ENCODE measurements at places on chromosomes 7 and 10.
A peak's percentile ranks its signal among the peaks of the same experiment; 100 is the strongest.

DNA sequence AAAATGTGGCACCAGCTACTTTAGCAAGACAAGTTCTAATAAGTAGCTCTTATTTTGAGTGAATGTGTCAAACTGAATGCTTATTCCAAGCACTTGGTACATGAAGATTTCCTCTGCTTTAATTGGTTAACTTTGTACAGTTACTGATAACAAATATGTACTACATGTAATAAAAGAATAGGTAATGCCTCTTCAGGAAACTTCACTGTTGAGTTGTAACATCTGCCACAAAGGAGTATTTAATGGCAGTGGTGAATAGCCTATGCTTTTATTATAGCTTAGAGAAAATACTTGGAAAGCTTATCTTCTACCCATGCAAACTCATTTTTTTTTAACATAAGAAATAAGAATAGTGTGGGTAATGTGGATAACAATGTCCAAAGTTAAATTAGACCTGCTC lies 82.6 kb downstream of the CYP51A1 start:
- no peak for DNase-seq

- no peak for DNase-seq
Observed at GRCh38 chr7:99035723-99036545, 108.0 kb downstream of the SMURF1 start.

DNA sequence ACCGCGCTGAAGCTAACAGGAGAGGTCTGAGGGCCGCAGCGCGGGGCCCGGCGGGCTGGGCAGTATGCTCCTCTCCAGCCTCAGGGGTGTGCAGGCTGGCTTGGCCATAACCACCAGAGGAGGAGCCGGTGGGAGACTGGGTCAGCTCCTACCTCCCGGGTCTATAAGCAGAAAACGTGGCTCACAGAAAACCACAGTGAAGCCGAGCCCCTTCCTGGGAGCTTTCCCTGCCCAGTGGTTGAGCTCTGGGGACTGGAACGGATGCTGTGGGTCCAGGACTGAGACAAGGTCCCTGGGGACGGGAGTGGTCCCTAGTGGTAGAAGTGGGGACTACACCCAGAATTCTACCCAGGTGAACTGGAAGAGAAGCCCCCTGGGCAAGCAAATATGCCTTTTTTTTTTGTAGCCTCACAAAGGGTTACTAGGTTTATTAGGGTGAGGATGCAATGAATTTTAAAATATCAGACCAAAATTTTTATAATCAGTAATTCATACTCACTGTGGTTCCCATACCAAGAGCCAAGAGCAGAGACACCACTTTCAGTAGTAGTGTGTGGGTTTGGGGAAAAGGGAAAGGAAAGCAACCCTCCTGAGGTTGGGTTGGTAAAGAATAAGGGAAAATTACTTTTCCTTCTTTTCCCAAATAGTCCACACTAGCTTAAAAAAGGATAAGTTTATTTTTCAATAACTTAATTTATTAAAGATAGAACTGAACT lies 67.9 kb upstream of the PRKCQ start:
- DNase-seq: peak; percentile 14

DNA sequence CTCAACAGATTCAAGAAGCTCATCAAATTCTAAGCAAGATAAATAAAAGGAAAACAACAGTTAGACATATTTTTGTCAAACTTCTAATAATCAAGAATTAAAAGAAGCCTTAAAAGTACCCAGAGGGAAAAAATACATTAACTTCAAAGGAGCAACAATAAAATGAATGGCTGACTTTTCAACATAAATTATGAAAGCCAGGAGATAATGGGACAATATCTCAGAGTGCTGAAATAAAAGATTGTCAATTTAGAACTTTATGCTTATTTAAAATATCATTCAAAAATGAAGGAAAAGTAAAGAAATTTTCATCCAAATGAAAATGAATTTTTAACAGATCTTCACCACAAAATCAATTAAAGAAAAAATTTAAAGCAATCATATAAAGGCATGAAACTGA lies 108.5 kb upstream of the IL6 start:
- no peak for DNase-seq

DNA sequence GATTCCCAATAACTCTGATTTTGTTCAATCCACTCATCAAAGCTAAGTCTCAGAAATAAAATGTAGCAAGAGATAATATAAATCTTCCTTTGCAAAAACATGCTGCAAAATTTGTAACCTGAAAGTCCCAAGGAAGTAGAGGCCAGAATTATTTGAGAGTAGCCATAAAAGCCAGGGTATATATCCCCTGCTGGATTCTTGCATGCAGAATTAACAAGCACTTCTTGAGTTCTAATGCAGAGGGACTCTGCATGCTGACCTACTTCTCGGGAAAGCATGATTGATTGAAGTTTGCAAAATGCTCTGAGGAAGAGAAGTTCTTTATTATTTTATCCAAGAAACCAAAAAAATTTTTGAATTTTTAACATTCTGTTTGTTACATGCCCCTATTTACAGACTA lies 121.6 kb downstream of the THSD7A start:
- no peak for DNase-seq

GRCh38 chr10:36075196-36075595 lies 433.1 kb upstream of the FZD8 start:
- no peak for DNase-seq

DNA sequence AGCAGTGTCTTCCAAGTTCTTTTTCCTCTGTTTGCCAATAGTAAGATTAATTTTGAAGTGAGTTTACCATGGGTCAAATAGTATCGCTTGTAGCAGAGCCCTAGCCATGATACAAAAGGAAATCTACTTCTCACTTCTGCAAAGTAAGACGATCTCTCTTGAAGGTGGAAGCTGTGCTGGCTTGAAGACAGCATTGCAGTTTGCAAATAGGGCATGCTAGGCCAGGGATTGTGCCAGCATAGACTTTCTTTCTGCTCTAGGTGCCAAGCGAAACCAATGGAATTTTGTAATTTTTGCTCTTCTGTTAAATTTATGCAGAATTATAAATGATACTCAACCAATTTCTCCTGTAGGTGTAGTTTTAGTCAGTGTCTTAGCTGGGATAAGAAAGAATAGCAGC lies 74.5 kb downstream of the SLC13A1 start:
- DNase-seq: no peak

DNA sequence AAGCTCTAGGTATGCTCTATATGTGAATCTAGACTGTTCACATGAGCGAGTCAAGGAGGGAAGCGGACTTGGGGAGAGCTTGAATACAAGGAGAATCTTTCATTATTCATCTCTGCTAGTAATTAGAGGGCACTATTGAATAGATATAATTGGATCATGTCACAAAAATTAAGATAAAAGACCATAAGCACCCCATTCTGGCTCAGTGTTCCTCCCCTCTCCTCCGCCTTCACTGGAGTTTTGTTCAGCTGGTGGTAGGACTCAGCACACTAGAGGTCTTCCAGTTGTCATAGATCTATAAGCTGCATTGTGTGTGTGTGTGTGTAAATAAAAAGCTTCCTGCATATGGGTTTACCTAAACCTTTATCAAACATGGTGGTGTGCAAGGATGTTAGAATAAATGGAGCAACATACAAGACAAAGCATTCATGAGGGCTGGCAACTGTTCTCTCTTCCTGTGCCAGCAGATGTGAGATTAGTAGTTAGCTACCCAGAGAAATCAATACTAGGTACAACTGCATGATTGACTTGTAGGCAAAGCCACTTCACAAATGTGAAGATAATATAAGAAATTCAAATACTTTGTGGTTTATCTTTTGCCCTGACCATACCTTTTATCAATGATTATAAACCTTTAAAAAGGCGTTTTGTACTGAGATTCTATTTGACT lies 142.6 kb downstream of the CREB5 start:
- DNase-seq: no peak

DNA sequence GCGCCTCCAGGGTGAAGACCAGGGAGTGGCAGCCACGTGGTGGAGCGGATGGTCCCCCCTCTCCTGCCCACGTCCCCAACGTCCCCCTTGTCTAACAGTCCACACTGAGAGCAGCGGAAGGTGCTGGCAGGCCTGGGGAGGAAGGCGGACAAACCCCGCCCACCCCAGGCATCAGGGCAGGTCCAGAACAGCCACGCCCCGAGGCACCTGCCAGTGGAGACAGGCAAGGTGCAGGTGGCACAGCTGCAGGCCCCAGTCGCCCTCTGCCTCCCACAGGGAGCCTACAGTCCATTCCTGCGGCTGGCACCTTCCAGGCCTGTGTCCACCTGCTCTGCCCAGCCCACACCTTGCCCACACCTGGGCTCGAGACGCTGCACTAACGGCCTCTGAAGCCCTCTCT lies 24.9 kb downstream of the CYP2W1 start:
- DNase-seq: no peak

DNA sequence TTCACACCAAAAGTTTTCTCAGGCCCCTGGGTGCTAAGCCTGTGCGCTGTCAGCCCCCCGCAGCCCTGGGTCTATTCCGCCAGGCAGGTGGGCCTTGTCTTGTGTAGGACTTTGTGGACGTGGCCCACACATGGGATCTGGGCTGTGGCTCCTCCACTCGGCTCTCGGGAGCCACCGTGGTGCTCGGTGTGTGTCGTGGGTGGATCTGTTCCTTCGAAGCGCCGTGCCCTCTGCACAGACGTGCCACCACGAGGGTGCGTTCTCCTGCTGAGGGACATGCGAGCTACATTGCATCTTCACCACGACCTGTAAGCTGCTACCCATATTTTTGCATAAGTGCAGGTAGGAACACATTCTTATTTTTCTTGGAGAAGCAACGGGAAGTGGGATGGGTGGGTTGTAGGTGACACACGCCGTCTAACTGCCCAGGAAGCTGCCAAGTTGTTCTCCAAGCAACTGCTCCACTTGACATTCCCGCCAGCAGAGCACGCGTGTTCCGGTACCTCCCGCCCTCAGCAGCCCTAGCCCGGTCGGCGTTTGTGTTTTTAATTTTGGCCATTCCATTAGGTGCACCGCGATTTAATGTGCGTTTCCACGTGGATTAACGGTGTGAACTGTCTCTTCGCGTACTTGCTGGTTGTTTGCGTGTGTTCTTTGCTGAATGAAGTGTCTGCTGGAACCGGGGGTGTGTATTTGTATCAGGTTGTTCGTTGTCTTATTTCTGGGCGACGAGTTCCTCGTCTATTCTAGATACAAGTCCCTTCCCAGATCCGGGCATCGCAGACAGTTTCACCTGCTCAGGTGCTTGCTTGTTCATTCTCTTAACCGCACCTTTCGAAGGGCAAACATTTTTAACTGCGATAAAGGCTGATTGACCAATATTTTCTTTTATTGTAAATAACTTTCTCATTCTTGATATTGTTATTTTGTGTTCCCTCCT lies 47.4 kb upstream of the CFAP46 start:
- no peak for DNase-seq

DNA sequence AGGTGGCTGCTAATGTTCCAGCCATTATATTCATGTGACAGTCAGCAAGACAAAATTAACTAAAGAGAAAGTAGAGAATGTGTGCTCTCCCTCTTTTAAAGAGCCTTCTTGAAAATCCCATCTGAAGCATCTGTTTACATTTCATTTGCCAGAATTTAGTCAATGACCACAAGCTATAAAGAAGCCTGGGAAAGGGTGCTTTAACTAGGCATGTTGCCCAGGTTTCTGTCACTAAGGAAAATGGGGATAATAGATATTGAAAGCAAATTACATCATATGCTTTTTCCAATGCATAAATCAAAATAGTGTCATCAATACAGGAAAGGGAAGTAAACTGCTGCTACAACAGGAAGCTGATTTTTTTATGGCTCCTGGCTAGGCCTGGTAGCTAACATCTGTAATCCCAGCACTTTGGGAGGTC lies 67.7 kb downstream of the ELAPOR2 start:
- DNase-seq: peak; percentile 21

- no peak for DNase-seq
Observed at GRCh38 chr7:8229927-8230326, 32.0 kb downstream of the ICA1 start.

GRCh38 chr7:102115931-102116330 lies 170.7 kb upstream of the SH2B2 start:
- DNase-seq: no peak

- peak; percentile 59 for DNase-seq
Observed at GRCh38 chr7:122300211-122300932, 4.2 kb downstream of the FEZF1 start.

- DNase-seq: no peak
Observed at GRCh38 chr10:87720665-87721064, 61.0 kb downstream of the PAPSS2 start.

- no peak for DNase-seq
Observed at GRCh38 chr10:64059884-64060283, 538.7 kb downstream of the REEP3 start.

GRCh38 chr7:157908006-157908782 lies 571.4 kb downstream of the DNAJB6 start:
- DNase-seq: no peak

DNA sequence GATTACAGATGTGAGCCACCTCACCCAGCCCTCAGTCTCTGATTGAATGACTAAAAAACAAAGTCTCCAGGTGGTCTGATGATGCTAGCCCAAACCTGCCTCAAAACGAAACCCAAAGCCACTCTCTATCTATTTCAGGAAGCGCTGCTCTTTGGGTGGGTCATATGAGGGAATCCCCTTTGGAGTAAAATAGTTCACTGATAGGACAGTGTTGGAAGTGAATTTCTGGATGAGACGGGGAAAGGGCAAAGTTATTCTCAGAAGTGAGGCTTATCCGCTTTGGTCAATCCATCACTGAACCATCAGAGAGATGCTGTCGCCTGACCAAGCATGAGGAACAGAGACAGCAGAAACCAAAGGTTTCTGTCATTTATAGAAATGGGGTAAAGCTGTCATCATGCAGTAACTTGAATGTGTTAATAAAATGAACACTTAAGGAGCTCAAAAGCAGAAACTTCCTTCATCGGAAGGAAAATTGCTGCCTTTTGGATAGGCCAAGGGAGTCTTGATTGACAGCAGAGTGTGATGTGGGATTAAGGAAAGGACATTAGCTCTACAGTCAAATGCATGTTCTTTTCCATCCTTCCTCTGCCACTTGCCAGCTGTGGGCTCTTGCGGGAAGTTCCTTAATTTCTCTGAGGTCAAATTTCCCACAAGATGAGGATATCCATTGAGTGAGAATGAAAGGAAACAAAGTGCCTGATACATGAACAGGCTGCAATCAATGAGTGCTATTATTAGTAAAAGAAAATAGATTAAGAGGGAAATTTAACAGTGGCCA lies 64.9 kb upstream of the C1QL3 start:
- no peak for DNase-seq

- DNase-seq: no peak
Observed at GRCh38 chr10:1595726-1596125, 141.6 kb downstream of the ADARB2 start.

DNA sequence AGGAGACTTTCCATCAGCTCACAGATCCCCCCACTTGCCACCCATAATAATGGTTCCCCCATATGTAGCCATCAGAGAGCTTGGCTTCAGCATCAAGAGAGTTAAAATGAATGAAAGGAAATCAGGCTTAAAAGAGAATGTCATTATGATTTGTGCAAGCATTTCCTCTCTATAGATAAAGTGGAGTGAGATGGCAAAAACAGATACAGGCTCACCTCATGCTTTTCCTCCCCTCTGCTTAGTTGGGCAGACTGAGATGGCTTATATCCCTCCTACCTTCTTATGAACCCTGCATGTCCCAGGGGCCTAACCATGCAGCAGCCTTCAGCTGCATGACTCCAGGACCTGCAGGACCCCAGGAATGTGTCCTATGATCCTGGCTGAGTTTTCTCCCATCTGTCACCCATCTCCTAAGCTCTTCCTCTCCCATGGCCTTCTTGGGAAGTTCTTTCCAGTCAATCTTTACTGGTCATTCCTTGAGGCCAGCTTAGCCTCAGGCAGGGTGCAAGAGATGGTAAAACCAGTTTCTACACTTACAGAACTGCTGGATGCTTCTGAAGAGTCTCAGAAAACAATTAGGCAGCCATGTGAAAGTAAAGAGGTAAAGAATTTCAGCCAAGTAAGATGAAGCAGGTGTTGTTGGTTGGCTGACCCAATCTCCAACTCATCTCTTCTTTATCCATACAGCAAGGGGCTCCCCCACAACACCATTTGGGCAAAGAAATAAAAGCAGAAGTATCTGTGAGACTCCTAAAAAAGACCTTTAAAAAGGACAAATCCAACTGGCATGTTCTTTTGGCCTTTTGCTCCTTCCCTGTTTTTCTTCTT lies 159.7 kb downstream of the RTKN2 start:
- no peak for DNase-seq

Measured in fibroblast of lung (primary cell).